ENCODE measurements at places on chromosomes 3 and 15.

DNA sequence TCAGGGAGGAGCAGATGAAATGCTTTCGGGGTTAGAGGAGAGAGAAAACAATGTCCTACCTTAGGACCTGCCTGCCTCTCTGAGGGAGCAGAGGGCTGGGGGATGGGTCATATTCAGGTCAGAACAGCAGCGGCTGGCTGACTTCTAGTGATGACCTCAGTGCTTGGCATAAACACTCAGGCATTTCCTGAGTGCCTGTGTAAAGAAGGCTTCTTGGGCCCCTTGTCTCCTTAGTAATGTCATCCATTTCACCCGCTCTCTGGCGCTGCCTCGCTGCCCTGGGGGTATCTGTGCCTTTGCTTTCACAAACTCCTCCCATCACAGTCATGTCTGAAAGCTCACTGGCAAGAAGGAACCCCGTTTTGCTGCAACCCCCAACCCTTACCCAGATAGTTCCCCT is 82.9 kb upstream of the GSK3B start:
- DNase-seq = peak; percentile 58

DNA sequence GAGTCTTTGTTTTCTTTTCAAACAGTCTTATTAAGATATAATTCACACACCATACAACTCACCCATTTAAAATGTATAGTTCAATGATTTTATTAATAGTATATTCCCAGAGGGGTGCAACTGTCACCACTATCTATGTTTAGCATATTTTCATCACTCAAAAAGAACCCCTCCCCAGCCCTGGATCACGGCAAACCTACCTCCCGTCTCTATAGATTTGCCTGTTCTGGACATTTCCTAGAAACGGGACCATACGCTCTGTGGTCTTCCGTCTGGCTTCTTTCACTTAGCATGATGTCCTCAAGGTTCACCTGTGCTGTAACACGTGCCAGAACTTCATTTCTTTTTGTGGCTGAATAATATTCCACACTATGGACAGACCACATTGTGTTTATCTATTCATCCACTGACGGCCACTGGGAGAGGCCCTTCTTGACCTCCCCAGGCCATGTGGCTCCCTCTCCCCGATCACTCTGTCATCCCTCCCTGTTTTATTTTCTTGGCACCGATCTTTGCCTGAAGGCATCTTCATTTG is 56.4 kb downstream of the IQSEC1 start:
- DNase-seq = no peak

GRCh38 chr3:129485721-129486663 is 42.4 kb upstream of the RHO start:
- peak; percentile 94 for DNase-seq

GRCh38 chr15:28876131-28876844 is 9.5 kb upstream of the APBA2 start:
- DNase-seq = no peak

DNA sequence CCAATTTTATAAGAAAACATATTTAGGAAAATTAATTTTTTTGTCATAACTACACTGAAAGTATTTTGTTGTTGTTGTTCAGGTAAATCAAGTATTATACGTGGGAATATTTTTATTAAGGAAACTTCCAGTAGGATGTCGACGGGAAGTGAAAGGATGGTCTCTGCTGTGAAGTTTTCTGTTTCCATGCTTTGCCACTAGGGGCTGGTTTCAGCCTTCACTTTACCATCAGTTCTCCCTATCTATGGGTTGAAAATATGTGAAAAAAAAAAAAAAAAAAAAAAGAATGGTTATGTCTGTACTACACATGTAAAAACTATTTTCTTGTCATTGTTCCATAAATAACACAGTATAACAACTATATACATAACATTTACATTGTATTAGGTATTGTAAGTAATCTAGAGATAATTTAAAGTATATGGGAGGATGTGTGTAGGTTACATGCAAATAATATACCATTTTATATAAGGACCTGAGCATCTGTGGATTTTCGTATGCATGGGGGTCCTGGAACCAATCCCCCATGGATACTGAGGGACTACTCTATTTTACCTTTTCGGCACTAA is 136.7 kb downstream of the SMAD6 start:
- DNase-seq = no peak

DNA sequence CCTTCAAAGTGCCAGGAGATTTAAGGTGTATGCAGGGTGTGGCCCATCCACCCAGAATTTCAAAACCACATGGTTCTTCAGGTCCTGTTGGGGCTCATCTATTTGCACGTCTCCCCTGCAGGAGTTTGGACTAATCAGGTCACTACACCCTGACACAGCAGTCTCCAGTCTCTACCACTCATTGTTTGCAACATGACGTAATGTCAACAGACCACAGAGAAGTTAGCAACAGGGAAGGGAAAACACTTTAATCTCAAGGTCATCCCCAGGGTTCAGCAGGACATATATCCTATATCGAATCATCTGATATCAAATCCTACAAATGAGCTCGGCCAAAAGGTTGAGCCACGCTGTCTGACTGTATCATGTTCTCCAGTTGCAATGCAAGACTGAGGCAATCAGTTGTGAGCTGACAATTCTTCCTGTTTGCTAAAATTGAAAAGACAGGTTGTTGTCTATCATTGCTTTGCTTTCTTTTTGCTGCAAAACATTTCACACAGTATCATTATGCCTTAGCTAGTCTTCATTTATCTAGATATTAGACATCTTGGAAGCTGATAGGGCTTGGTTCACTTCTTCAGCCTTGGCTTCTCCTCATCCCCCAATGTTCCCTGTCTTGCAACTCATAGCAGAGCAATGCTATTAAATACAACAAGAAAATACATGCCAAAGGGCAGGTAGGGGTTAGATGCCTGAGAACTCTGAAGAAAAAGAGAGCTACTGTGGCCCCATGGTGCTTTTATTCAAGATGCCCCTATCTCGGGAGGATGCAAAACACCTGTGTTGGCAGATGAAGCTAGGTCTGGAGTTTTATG is 13.4 kb upstream of the LEKR1 start:
- no peak for DNase-seq

- no peak for DNase-seq
Observed at GRCh38 chr3:51921081-51921578, 18.0 kb upstream of the IQCF1 start.

GRCh38 chr3:184952671-184953070 is 140.7 kb downstream of the VPS8 start:
- no peak for DNase-seq

DNA sequence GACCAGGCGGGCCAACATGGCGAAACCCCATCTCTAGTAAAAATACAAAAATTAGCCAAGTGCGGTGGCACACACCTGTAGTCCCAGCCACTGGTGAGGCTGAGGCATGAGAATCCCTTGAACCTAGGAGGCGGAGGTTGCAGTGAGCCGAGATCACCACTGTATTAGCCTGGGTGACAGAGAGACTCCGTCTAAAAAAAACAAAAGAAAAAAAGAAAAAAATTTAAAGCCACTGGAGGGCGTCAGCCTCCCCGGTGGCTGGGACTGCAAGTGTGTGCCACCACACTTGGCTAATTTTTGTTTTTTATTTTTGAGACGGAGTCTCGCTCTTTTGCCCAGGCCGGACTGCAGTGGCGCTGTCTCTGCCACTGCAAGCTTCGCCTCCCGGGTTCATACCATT is 7.9 kb downstream of the RTF1 start:
- no peak for DNase-seq

DNA sequence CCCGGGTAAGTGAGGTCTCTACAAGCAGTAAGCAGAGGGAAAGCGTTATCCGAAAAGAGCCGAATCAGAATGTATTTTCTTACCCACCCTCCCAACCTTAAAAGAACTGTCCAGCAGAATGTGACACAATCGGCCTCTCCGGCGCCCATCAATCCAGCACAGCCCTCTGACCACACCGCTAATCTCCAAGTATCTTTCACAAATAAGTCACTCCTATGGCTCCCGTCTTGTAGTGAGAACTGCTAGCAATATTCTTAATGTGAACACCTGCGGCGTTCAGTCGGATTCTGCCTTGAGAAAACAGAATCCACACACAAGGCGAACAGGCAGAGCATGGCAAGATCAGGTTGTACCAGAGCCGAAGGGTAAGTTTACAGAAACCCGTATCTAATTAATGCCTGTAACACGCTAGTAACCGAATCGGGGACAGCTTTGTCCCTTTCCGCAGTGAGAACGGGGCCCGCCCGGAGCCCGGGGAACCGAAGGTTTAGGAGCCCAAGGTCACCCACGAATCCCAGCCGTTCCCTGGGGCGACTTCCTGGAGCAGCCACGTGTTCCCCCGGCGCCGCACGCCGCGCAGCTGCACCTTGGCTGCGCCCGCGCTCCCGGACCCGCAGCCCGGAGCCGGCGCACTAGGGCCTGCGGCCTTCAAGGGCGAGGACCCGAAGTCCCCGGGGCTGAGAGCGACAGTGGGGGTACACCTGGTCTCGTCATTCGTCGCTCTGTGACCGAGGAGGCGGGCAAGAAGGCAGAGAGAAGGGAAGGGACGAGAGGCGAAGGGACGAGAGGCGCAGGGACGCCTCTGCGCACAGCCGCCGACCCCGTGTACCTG is 672 bp downstream of the TFRC start:
- DNase-seq = no peak

GRCh38 chr3:127825756-127826155 is 3.4 kb upstream of the MGLL start:
- no peak for DNase-seq

GRCh38 chr3:49567406-49567805 is 13.1 kb downstream of the BSN start:
- DNase-seq = no peak

- DNase-seq = peak; percentile 57
Observed at GRCh38 chr3:104909198-104909597, 457.5 kb upstream of the ALCAM start.

GRCh38 chr3:111594205-111594604 is 941 bp downstream of the ZBED2 start:
- peak; percentile 29 for DNase-seq

DNA sequence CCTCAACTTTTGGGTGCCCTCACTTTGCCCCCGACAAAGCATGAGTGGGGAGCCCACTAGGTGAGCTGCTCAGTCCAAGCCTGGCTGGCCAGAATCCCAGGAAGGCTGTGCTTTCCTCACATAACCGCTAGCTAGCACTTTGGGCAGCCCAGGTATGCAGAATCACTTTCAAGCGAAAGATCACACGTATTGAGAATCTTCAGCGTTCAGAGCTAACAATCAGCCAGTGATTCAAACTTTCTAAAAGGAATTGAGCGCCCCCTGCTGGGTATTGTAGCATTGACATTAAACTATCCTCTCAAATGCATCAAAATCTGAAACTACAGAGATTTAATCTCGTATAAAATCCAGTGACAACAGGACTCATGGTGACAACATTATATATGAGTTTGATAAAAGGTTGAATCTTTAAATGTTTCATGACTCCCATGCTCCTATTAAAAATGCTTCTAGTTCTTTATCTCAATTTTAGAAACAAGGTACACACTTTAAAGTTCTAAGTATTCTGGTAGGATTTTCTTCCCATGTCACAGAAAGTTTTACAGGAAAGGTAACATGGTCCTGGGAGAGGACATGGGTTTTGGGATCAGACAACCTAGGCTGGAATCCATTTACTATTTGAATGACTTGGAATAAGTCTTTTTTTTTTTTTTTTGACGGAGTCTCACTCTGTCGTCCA is 11.8 kb downstream of the ANAPC13 start:
- no peak for DNase-seq

GRCh38 chr15:31472636-31473384 is 146.2 kb downstream of the KLF13 start:
- DNase-seq = no peak

DNA sequence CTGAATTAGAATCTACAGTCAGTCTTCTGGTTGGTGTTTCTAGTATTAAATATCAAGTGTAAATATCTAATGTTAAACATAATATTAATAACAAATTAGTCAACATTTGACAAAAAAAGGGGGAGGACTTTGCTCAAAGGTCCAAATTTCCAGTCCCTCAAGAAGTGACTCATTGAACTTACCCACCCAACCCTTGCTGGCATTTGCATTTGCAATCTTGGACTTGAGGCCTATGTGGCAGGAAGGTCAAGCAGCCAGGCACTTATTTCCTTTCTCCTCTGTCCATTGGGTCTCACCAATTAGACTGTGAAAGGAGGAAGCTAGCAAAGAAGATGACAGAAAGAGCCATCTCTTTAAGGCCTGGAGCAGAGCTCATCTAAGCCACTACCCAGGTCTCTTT is 174.0 kb downstream of the THRB start:
- DNase-seq = no peak

DNA sequence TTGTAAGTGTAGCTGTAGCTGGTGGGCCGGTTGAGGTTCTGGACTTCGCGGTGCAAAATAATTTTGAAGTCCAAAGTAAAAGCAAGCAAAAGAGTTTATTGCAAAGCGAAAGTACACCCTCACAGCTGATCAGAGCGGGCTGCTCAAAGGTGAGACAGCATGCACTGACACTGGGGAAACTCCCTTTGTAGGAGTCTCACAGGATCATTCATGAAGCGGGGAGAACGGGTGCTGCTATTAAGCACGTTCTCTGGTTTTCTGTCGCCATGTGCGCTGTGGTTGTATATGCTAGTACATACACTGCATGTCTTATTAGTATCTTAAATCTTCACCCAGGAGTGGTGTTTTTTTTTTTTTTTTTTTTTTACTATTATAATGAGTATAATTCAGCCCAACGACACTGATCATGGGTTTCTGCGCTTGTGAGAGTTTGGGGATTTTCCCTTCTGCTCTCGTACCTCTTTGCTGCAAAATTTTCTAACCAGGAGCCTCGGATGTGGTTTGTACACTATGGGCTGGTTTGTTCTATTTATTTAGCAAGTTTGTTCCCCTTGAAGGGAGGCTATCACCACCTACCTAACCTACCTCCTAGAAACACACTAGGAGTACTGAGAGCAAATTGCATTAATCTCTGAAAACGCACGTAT is 1.4 kb upstream of the AP4E1 start:
- no peak for DNase-seq

DNA sequence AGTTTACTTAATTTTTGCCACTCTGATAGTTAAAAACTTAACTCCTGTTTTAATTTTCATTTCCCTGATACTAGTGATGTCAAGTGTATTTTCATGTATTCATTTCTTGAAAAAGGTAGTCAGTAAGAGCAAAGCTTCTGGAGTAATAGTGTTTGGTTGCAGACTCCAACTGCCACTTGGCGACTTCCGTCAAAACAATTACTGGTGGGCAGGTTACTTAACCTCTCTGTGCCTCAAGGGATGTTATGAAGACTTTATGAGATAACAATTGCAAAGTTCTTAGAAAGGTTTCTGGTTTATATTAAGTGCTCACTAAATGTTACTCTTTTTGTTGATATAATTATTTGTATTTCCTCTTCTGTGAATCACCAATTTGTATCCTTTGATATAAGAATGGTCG is 129.7 kb downstream of the NFKBIZ start:
- no peak for DNase-seq

Data from skeletal muscle cell (primary cell).